ENCODE measurements at places on chromosomes 16 and 17.

GRCh38 chr17:50546701-50547034 is 306 bp upstream of the SPATA20 start:
- DNase-seq: no peak

GRCh38 chr16:66670691-66671388 is 25.7 kb downstream of the CMTM4 start:
- no peak for DNase-seq

DNA sequence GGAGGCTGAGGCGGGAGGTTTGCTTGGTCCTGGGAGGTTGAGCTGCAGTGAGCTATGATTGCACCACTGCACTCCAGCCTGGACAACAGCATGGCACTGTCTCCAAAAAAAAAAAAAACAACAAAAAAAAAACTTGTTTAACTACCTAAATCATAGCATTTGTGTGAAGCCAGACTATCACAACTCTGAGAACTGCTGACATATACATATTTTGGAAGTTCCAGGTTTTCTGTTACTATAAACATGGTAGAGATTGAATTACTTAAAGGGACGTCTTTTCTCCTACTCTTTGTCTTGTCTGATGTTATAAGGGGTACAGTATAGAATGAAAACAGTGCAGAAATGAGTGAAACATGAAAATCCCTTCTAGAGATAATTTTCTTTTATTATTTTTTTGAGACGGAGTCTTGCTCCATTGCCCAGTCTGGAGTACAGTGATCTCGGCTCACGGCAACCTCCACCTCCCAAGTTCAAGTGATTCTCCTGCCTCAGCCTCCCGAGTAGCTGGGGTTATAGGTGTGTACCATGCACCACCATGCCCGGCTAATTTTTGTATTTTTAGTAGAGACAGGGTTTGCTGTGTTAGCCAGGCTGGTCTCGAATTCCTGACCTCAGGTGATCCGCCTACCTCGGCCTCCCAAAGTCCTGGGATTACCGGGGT is 18.4 kb downstream of the ABCC1 start:
- no peak for DNase-seq

GRCh38 chr17:65290616-65291015 is 153.4 kb downstream of the RGS9 start:
- no peak for DNase-seq
